ENCODE measurements at places on chromosomes 3 and 15.

GRCh38 chr3:144502402-144502801, 530.8 kb downstream of the DIPK2A start:
- H3K36me3 ChIP-seq = no peaks in the 10 kb centered on the region
- H3K4me1 ChIP-seq = no peaks in the 10 kb centered on the region
- DNase-seq = no peak
- H3K27ac ChIP-seq = no peak overlapping the region

GRCh38 chr15:66389098-66389858, 2.6 kb downstream of the MAP2K1 start:
- peaks cover 40% of the 10 kb centered on the region for H3K4me1 ChIP-seq
- no peak for DNase-seq
- H3K27me3 ChIP-seq = no peaks in the 10 kb centered on the region
- peaks cover 30% of the 10 kb centered on the region for H3K36me3 ChIP-seq

GRCh38 chr15:33561407-33561806, 250.6 kb downstream of the RYR3 start:
- DNase-seq = no peak
- no peak overlapping the region for H3K4me3 ChIP-seq
- no peak overlapping the region for H3K27ac ChIP-seq
- no peaks in the 10 kb centered on the region for H3K4me1 ChIP-seq

DNA sequence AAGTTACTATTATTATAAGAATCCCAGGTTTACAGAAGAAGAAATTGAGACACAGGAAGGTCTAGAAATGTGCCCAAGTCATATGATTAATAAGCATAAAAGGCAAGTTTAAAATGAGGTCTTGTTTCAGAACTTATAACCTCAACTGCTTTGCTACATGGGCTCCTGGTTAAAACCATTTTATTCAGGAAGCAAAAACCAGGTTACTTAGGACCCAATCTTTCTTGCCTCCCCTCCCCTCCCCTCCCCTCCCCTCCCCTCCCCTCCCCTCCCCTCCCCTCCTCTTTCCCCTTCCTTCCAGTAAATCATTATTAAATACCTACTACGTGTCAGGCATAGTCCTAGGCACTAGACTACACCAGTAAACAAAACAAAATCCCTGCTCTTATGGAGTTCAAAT, 93.9 kb downstream of the NAALADL2 start:
- H3K36me3 ChIP-seq = no peaks in the 10 kb centered on the region
- no peak for DNase-seq
- no peak overlapping the region for H3K27ac ChIP-seq
- no peaks in the 10 kb centered on the region for H3K27me3 ChIP-seq

GRCh38 chr15:78004222-78004727, 73.2 kb downstream of the TBC1D2B start:
- no peak overlapping the region for H3K27ac ChIP-seq
- DNase-seq = no peak
- H3K4me1 ChIP-seq = peaks cover 22% of the 10 kb centered on the region

- no peak for DNase-seq
- no peaks in the 10 kb centered on the region for H3K4me1 ChIP-seq
- H3K27ac ChIP-seq = peak overlapping the region; percentile 19
- H3K27me3 ChIP-seq = no peaks in the 10 kb centered on the region
Measured at GRCh38 chr3:99700631-99701268, 62.4 kb downstream of the COL8A1 start.

GRCh38 chr3:111803123-111803593, 55.9 kb upstream of the PHLDB2 start:
- no peak overlapping the region for H3K4me3 ChIP-seq
- H3K27ac ChIP-seq = peak overlapping the region; percentile 95
- DNase-seq = peak; percentile 90

DNA sequence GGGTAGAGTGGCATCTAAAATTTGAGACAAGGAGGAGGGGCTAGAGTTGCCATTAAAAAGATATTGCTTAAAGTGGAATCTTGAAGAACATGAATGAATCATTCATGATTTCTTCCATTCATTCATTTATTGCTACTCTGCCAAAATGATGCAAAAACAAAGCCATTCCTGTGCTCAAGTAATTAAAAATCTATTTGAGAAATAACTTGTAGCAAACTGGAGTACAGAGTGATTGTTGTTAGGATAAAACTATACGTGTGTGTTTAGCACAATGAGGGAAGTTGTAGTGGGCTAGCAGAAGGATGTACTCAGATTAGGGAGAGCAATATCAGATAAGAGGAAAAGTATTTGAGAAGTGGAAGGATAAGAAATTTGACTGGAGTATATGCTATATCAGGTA, 11.7 kb upstream of the CLDN1 start:
- H3K27ac ChIP-seq = no peak overlapping the region
- H3K4me3 ChIP-seq = no peak overlapping the region
- H3K36me3 ChIP-seq = no peaks in the 10 kb centered on the region

DNA sequence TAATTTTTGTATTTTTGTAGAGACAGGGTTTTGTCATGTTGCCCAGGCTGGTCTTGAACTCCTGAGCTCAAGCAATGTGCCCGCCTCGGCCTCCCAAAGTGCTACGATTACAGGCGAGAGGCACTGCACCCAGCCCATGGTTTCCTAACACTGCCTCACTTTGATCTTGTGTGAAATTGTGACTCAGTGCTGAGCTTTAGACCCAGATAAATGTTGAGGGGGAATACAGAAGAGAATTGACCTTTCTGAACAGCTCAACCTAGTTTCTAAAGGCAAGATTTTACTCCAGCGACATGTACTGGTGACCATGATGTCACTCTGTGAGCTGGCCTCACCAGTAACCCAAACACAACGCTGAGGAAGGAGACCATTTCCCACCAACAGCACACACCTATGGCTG, 73.5 kb downstream of the ATP1B3 start:
- no peaks in the 10 kb centered on the region for H3K36me3 ChIP-seq
- DNase-seq = no peak
- H3K4me3 ChIP-seq = no peak overlapping the region

GRCh38 chr3:150680562-150680961, 23.2 kb downstream of the ERICH6 start:
- H3K27ac ChIP-seq = no peak overlapping the region
- H3K4me1 ChIP-seq = no peaks in the 10 kb centered on the region
- DNase-seq = no peak
- H3K27me3 ChIP-seq = no peaks in the 10 kb centered on the region
- H3K4me3 ChIP-seq = no peak overlapping the region
- no peaks in the 10 kb centered on the region for H3K36me3 ChIP-seq

DNA sequence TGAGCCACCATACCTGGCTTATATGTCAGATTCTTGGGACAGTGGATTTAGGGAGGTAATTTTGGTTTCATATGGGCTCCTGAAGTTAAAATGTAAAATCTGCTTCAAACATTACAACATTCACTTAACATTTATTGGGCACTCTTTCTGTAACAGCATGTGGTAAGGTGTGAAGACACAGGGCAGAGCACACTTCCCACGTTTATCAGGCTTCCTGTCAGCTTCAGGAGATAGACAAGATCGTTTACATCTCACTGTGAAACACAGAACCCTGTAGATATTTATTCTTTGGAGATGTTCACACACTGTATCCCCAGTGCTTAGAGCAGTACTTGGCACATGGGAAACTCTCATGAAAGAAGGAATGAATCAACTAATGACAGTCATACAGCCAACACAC, 426.0 kb upstream of the RARB start:
- DNase-seq = no peak
- no peak overlapping the region for H3K27ac ChIP-seq
- H3K4me1 ChIP-seq = no peaks in the 10 kb centered on the region
- H3K27me3 ChIP-seq = no peaks in the 10 kb centered on the region

- no peak overlapping the region for H3K4me3 ChIP-seq
- H3K27ac ChIP-seq = no peak overlapping the region
- no peaks in the 10 kb centered on the region for H3K27me3 ChIP-seq
Measured at GRCh38 chr3:177917234-177917861, 618.9 kb upstream of the KCNMB2 start.

Data from RWPE2 (cell line).